NCI-H1092 treated with DMSO at 0.1 percent for 48 hours (cell line): ENCODE measurements at places on chromosomes 2 and 18.

DNA sequence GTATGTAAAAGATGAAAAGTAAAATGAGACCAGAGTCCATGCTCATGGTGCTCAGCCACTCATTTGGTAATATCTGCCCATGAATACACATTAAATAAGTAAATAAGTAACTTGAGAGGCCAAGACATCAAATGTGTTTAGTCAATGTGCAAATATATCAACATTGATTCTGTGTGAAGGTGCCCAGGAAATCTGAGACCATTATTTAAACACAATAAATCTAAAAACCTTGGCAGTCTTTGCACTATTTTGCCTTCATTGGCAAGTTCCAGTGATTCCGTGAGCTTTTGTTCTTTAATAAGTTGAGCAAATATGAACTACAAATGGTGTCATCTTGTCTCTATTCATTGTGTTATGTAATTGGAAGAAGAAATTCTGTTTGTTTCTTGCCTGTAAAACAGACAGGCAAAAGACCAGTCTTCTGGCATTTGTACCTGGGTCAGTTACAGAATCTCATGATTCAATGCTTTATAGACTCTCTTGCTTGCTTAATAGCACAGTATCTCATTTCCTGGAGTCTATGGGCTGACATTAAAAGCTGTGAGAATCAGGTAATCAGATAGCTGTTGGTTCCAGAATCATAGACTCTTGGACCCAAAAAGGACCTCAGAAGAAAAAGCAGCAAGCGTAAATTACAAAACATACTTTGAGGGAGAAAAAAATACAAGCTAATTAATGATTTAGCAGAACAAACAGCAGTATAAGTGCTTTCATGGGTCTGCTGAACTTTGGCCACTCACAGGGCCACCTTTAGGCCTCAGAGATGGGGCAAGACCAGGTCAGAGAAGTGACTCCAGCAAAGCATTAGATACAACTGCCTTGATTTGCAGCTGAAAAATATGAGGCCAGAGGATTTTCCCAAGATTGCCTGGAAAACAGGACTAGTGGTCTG is 20.0 kb upstream of the SERPINB3 start:
- DNase-seq, result peak; percentile 81

- DNase-seq, result no peak
Observed at GRCh38 chr2:134027980-134028379, 225.9 kb upstream of the MGAT5 start.

GRCh38 chr2:208570066-208570465 is 163.5 kb downstream of the PTH2R start:
- no peak for DNase-seq

GRCh38 chr18:43751835-43752234 is 474.5 kb upstream of the SYT4 start:
- DNase-seq, result no peak

DNA sequence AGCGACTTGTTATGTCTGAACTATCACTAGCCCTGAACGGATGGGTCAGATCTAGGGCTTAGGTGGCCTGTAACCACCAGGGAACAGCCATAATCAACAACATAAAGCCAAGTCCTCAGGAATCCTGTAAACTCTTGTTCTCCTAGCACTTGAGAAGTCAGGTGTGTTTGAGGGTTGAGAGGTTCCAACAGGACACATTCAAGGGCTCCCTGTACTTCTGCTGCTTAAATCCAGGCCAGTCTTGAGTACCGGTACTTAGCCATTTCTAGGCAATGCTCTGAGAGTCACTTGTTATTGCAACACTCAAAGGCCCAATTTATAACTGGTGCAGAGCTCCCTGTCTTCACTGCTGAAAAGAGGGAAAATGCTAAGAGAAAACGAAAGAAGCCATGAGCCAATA is 21.6 kb upstream of the SLC40A1 start:
- no peak for DNase-seq

DNA sequence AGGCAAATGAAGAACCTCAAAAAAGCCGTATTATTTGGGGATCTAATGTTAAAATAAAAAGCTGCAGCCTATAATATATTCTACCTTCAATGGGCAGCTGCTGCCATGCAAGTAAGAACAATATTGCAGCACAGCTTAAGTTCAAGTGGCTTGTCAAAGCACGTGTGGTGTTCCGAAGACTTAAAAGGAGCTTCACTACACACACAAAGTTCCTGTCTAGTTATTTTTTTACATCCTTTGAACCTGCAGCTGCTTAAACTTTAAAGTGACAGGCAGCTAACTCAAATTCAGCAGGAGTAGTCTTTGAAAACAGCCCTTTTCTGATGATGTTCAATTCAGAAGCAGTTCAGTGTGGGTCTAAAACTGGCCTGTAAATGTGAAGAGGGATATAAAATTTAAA is 85.8 kb upstream of the XIRP2 start:
- DNase-seq, result no peak

DNA sequence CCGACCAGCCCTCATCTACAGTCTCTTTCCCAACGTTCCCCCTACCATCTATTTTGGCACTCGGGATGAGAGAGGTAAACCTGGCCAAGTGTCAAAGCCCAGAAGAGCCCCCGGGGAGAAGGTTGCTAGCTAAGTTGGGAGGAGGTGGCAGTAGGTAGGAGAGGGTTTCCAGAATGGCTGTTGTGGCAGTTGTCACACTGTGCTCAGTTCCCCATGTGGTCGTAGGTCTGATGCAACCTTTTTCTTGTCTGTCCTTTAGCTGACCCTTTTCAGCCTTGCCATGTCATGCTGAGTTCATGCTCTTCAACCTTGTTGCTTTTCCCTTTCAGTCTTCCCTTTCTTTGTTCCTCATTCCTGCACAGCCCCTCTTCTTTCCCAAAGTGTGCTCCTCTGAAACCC is 34.5 kb downstream of the TTLL4 start:
- no peak for DNase-seq

GRCh38 chr2:129922571-129923264 is 56.7 kb upstream of the RAB6C start:
- DNase-seq, result peak; percentile 14

GRCh38 chr18:13868501-13869271 is 44.7 kb downstream of the MC5R start:
- DNase-seq, result no peak

GRCh38 chr18:55763805-55764204 is 175.8 kb upstream of the TCF4 start:
- no peak for DNase-seq

DNA sequence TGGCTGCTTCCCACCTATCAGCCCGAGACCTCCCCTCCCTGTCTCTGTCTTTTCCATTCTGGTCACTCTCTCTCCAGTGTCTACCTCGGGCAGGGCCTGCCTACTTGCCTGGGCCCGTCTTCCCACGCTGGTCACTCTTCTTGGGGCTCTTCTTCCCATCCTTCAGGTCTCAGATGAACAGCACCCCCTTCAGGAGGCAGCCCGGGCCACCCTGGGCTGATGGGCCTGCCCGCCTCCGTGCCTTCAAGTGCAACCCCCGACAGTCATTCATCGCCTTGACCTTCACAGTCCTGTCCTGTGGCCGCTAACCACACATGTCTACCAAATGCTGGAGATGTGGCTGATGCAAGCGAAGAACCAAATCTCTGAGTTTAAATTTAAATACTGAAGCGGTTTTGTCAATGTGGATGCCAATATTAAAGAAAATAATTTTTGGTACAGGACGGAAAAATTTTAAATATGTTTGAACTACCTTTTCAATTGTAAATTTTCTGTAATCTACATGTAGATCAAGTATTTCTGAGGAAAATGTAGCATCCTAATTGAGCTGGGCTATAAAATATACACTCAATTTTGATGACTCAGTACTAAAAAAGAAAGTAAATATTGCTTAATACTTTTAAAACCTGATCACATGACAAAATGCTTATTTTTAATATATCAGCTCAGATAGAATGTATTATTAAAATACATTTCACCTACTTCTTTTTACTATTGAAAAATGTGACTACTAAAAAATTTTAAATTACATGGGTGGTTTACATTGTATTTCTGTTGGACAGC is 96.4 kb downstream of the LAMA1 start:
- no peak for DNase-seq

GRCh38 chr2:30321466-30321865 is 90.1 kb downstream of the LBH start:
- no peak for DNase-seq

DNA sequence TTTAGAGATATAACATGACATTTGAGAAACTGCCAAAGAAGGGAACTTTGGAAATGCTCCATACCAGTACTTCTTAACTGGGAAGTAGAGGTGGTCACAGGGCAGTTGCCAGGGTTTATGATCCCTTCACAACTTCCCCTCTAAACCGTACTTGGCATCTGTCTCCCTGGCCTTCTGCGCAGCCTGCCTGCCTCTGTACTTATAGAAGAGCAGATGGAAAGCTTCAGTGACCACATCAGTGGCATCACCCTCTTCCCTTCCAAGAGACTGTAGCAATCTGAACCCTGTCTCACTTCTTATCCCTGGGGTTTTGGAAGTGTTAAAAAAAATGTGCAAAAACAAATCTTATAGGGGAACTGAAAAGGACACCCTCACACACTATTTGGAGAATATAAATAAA is 64.1 kb downstream of the EIF2AK3 start:
- DNase-seq, result no peak

DNA sequence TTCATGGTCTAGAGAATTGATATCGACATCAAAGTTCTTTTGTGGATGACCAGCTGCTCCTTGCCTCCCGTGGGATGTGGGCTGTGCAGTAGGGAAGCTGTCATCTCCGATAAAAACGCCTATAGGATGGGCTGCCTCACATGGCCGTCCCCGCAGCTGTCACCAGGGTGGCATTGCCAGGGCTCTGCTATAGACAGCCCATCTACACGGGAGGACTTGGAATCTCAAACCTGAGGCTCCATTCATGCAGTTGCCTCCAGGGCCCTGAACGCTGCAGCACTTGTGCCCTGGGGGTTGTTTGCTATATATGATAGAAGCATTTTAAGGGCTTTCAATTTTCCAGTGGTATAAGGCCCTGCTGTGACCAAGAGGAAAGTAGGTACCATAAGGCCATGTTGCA is 183.1 kb downstream of the MYCN start:
- DNase-seq, result no peak

GRCh38 chr2:58714238-58714637 is 473.1 kb upstream of the FANCL start:
- no peak for DNase-seq

- no peak for DNase-seq
Observed at GRCh38 chr18:7727361-7728076, 160.4 kb downstream of the PTPRM start.

DNA sequence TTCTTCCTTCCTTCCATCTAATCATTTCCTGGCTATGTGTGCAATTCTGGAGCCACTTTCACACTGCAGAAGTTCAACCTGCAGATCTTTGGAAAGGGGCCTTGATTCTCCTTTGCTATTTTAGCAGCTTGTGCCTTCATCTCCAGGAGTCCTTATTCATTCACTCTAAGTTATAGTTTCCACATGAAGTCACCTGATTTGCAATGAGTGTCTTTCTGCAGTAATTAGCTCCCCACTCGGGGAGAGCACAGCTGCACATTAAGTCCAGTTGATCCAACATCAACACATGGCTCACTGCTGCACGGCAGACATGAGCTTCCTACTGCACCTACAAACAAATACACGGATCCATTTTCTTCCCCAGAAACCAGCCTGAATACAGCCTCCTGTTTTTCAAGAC is 323.1 kb upstream of the TNP1 start:
- no peak for DNase-seq

DNA sequence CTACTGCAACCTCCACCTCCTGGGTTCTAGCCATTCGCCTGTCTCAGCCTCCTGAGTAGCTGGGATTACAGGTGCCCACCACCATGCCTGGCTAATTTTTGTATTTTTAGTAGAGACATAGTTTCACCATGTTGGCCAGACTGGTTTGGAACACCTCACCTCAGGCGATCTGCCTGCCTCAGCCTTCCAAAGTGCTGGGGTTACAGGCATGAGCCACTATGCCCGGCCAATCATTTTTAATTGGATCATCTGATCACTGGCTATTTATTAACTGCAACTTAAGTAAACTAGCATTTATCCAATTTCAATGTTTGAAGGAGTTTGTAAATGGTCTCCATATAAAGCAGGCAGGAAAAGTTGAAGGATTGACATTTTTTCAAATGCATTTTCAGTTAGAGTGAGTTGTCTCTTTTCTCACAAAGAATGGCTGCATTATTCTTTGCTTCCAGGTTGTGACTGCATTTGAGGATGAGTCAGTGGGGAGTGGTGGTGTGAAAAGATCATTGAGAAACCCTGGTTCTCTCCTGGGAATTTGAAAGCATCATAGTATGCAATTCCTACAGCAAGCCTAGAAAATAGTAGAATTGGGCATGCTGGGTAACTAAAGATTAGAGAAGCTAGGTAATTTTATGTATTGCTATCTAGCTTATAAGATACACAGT is 431.1 kb upstream of the ZEB2 start:
- DNase-seq, result no peak

DNA sequence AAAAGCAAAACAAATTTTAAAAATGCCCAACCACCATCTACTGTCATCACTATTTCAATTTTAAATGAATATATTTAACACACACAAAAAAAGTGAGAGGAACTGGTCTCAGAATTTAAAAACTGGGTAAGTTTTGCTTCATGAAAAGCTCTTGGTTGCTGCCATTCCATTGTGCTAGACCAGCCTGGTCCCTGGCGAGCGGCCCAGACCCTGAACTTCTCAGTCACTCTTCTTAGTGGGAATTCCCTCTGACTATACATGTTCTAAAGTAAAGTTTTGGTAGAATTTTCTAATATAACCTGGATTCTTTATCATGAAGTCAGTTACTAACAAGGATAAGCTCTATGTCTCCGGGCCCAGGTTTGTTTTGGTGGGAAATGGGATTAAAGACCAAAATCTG is 34.8 kb upstream of the TMEM177 start:
- no peak for DNase-seq

GRCh38 chr18:79544386-79544963 is 135.1 kb upstream of the CTDP1 start:
- DNase-seq, result no peak

- no peak for DNase-seq
Observed at GRCh38 chr2:58221909-58222308, 19.2 kb downstream of the FANCL start.

GRCh38 chr2:51981783-51982182 is 949.9 kb upstream of the NRXN1 start:
- DNase-seq, result no peak

DNA sequence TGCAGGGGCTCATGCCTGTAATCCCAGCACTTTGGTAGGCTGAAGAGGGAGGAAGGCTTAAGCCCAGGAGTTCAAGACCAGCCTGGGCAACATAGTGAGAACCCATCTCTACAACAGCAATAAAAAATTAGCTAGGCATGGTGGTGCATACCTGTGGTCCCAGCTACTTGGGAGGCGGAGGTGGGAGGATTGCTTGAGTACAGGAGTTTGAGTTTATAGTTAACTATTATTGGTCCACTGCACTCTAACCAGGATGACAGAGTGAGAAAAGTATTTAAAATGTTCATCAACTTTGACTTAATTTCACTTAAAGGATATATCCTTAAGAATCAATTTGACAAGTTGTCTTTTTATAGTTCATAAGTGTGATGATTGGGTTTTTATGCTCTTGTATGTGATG is 14.3 kb upstream of the GPD2 start:
- no peak for DNase-seq

GRCh38 chr18:56294484-56295183 is 343.8 kb downstream of the TXNL1 start:
- DNase-seq, result no peak

GRCh38 chr2:205752296-205752820 is 70.1 kb downstream of the NRP2 start:
- no peak for DNase-seq
